ENCODE measurements at places on chromosomes 2 and 18. TPM values are rescaled to one million over a fixed set of nuclear protein-coding genes. Genes with fewer than 3 reads are reported as not detected.

DNA sequence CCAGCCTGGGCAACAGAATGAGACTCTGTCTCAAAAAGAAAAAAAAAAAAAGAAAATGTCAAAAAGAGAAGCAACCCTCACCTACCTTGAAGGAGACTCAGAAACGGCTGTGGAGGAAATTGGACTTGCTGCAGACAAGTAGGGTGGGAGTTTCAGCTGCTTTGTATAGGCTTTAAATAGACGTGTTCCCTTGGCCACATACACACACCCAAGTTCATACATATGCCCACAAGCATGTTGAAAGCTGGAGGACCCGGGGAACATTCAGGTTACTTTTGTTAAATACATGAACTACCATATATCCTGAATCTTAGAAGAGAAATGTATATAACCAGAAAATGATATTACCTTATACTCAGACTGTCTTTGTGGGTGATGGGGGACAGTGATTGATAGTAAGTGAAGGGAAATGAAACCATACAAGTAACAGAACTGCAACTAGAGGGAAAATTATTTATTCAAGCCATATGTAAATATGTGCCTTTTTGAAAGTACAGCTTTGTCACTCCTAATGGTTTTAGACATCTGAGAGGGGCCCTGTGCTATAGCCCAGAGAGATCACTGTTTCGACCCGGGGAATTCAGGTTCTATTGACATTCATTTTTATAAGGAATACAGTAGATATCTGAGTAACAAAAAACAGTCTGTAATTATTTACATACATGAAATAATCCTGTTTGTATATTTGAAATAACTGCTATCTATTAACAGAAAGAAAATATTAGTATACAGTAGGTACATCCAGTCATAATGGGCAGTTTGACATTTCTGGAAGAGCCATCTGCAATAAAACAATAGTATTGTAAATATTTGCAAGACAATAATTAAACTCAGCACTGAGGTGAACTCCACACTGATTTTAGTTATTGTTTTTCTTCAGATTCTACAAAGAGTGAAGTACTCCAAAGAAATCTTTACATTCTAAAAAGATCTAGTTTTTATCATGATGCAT is 48.0 kb upstream of the TGIF1 start:
- DNase-seq = no peak

The SDC1 gene
- 87.1 TPM for total RNA-seq

- DNase-seq = no peak
Measured at GRCh38 chr2:140186313-140186712, 1406.1 kb upstream of the NXPH2 start.

DNA sequence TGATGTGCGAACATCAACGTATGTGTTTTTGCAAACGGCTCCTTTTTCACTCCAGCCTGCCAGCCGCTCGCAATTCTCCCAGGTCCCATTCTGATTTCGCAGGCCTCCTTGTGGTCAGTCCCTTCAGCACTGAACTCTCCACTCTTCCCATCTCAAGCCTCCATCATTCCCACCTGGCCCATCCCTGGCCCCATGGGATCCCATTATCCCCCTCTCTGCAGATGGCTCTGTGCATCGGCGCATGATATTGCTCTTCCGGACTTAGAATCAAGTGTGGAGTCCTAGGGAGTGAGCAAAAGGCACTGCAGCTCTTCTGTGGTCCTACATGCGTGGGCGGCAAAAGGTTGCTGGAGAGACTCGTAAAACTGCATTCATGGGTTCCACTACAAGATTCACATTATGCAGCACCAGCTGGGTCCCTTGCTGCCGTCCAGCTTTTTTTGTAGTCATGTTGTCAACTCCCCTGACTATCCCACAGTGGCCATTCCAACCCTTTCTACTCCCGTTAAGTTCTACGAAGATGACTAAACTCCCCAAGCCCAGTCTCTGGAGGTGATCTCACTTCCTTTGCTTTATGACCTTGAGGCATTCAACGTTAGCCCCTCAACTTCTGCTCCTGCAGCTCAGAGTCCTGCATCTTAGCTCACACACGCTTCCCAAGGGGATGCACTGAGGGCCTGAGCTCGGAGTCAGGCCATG is 125.3 kb upstream of the NRP2 start:
- DNase-seq = no peak

GRCh38 chr2:190062053-190062452 is 476 bp downstream of the MSTN start:
- DNase-seq = no peak

DNA sequence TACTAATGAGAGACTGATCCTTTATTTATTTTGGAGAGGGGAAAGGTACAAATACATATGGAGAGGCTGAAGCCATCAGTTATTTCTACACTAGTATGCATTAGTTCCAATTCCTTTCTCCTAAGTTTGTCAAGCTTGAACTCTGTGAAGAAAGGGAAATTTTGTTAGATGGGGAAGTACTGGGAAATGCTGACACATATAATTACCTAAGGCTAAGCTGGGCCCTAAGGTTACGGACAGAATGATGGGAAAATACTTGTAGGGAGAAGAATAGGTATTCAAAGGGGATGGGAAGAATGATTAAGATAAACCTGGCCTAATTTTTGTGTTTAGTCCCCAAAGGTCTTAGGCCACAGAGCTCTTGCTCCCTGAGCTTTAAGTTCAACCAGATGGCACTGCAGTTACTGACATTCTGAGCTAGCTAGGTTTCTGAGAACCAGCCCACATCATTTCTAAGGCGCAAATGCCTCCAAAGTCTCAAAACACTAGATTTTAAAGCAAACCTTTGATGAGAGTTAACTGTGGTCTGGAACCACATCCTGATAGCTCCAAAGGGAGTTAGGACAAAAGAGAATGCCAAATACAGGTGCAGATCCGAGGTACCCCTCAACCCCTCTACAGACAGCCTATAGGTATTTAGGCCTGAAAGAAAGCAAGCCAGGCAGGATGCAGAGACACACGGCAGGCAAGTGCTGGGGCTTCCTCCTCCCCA is 2.7 kb downstream of the TMEM163 start:
- DNase-seq = no peak

- DNase-seq = no peak
Measured at GRCh38 chr2:51722311-51722710, 690.4 kb upstream of the NRXN1 start.

GRCh38 chr2:118723394-118723793 is 124.1 kb downstream of the EN1 start:
- DNase-seq = no peak

DNA sequence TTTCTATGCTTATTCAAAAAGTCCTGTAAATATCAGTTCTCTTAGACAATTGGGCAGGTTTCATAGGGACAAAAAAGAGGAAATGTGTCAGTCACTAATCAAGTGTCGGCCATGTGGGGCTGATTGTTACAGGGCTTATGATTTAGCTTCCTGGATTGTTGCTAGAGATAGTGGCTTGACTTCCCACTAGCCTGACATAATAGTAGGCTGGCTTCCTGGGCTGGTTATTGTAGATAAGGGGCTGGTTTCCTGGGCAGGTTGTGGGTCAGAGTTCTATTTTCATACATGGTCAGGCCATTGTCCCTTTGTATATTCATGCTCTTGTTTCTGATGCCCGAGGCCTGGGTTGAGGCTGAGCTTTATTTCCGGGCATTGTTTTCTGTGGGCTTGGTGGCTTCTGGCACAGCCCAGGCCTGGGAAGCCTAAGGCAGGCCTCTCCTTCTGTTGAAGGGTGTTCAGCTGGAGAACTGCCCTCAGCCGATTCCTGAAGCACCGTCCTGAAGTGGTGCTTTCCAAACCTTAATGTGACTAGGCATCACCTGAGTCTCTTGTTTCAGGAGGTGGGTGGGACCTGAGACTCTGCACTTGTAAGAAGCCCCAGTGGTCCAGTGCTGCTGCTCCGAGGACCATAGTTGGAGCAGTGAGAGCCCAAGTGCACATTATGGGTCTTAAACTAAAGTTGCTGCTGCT is 37.0 kb downstream of the CD8B2 start:
- no peak for DNase-seq

DNA sequence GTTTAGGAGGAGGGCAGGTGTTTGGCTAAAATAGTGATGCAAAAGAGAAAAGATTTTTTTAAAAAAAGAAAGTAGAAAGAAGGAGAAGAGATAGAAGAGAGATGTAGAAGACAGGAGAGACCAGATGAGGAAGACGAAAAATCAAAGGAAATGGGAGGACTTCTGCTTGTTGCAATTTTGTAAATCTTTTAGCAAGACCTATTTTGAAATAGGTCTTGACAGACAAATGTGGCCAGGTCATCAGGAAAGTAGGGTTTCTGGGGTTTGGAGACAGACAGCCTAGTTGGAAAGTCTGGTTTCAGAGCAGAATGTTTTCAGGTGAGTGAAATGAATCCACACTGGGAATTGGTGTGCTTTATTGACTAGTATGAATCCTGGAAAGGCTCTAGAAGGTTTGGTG is 104.5 kb upstream of the CAVIN2 start:
- DNase-seq = no peak

DNA sequence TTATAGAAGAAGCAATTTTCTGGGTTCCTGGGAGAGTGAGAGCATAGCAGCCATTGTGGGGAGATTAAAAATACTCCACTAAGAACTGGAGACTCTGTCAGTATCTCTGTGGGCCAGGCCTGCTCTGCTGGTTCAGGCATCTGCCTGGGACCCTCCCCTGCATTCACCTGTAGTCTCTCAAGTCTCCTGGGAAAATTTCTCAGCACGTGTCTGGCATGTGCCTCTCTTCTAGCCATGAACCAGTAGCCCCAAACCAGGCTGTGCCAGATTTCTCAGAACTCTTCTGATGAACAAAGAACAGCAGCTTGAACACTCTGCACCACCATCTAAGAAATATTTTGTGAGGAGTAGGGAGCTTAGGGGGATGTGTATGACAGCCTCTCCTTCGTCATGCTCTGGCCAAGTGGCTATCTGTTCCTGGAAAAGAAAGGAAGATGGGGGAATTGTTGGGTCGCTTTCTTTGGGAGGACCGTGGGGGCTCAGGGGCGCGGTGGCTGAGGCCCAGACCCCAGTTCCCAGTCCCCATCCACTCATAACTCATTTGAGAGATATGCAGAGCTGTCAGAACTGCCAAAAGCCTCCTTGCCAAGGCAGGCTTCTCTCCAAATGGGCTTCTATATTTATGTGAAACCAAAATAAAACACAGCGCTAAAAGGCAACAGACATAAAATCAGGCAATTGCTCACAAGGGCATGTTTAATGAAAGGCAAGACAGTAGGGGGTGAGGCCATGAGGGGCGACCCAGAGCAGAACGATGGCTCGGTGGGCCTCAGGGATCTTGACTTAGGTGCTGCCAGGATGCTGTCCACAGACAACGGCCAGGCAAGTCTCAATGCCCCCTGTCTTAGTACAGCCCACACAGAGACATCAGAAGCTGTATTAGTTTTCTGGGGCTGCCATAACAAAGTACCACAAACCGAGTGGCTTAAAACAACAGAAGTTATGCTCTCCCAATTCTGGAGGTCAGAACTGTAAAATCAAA is 114.7 kb upstream of the TNP1 start:
- DNase-seq = no peak

- DNase-seq = no peak
Measured at GRCh38 chr2:3539836-3540235, 18.3 kb downstream of the RNASEH1 start.

GRCh38 chr2:6750411-6751158 is 115.1 kb downstream of the CMPK2 start:
- no peak for DNase-seq

The CROCC2 gene
- not detected for total RNA-seq

GRCh38 chr2:44126106-44126797 is 42.4 kb upstream of the PPM1B start:
- DNase-seq = peak; percentile 13

The SRD5A2 gene
- total RNA-seq = 16.2 TPM

DNA sequence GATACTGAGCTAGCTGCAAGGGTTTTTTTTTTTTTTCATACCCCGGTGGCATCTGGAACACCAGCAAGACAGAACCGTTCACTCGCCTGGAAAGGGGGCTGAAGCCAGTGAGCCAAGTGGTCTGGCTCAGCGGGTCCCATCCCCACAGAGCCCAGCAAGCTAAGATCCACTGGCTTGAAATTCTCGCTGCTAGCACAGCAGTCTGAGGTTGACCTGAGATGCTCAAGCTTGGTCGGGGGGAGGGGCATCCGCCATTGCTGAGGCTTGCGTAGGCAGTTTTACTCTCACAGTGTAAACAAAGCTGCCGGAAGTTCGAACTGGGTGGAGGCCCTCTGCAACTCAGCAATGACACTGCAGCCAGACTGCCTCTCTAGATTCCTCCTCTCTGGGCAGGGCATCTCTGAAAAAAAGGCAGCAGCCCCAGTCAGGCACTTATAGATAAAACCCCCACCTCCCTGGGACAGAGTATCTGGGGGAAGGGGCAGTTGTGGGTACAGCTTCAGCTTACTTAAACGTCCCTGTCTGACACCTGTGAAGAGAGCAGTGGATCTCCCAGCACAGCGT is 5.1 kb upstream of the MIB1 start:
- DNase-seq = no peak

GRCh38 chr2:453132-453531 is 165.2 kb upstream of the ALKAL2 start:
- no peak for DNase-seq

The BOLA3 gene
- total RNA-seq = 20.2 TPM

Data from urinary bladder (tissue), 4 donors.